ENCODE measurements at places on chromosomes 6 and 20. TPM values are rescaled to one million over a fixed set of nuclear protein-coding genes. Genes with fewer than 3 reads are reported as not detected.

The TNXB gene
- not detected for total RNA-seq

The PMEPA1 gene
- total RNA-seq: 4.9 TPM

The CST4 gene
- total RNA-seq: not detected

The TMEM244 gene
- total RNA-seq: not detected

DNA sequence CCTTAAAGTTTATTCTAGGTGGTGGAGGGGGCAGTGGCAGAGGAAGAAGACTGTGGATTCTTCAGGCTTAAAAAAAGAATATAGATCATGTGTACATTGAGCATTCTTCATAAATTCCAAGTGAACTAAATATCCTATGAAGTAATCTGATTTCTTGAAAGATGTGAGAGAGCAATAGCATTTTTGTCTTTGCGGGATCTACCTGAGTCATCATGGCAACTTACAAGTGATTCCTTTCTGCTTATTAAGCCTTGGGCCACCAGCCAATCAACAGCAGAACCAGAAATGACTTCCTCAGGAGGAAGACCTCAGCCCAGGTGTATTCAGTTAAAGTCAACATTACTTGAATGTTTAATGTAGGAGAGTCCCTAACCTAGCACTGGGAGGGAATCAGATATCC is 756.9 kb downstream of the TFAP2A start:
- H3K4me3 ChIP-seq: no peak overlapping the region
- no peaks in the 10 kb centered on the region for H3K36me3 ChIP-seq
- H3K27me3 ChIP-seq: no peaks in the 10 kb centered on the region
- DNase-seq: no peak

The HSPA1L gene
- 0.87 TPM for total RNA-seq

The MED23 gene
- total RNA-seq: 32.2 TPM

The MPIG6B gene
- not detected for total RNA-seq

- H3K36me3 ChIP-seq: peaks cover 34% of the 10 kb centered on the region
- peak overlapping the region; percentile 99 for H3K27ac ChIP-seq
- H3K4me3 ChIP-seq: no peak overlapping the region
- H3K4me1 ChIP-seq: peaks cover 77% of the 10 kb centered on the region
These were observed 35.3 kb downstream of the NEDD9 start for GRCh38 chr6:11197175-11197536.

DNA sequence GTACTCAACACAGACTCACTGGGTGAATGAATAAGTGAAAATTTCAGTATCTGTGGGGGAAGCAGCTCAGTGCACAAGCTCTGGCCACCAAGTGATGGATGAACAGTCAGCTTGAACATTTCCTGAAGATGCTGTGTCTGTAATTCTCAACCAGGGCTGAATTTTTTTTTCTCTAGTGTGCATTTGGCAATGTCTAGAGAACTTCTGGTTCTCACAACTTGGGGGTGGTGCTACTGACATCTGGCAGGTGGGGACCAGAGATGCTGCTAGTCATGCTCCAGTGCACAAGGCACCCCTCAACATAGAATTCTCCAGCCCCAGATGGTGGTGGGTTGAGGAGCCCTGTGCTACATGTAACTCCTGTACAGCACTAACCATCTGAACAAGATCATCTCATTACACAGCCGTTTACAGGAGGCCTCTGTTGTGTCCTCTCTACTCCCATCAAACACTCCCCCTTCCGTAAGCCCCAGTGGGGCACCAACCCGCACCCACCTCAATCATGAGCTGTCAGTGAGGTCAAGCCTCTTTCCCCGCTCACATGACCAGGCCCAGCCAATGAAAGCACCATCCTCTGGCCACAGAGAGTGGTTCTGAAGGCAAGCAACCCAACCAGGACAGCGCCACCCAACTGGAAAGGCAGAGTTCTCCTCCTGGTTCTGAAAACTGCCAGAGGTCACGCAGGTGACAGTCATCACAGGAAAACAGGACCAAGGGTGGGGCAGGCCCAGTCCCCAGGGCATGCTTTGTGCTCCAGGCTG is 103.9 kb upstream of the PMEPA1 start:
- H3K36me3 ChIP-seq: no peaks in the 10 kb centered on the region
- H3K4me1 ChIP-seq: no peaks in the 10 kb centered on the region
- no peak for DNase-seq
- H3K4me3 ChIP-seq: no peak overlapping the region
- no peak overlapping the region for H3K27ac ChIP-seq

DNA sequence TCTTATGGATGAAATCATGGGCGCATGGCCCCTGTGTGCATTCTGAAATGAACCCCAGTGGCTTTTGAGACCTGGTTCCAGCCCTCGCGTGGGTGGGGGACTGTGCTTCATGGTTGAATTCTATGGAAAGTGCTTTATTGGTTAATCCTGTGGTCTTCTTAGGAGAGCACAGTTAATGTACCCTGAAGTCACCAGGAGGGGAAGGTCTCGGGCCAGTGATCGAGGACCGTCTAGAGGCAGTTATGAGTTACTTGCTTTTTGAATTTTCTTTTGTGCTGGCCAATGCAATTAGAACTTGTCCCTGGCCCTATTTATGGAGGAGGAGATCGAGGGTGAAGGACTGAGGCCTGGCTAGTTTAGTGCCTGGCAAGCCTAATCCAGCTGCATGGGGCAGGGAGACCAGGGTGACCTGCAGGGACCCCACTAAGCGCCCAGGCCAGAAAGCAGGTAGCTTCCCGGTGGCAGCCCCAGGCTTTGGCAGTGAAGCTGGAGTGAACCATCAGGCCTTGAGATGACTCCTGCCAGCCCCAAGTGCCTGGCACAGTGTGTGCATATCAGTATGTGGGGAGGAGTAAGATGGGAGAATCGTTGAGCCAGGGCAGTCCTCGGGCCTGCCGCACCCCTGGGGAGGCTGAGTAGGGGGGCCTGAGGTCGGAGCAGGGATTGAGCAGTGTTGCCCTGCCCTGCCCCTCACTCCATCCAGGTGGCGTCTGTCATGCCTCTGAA is 144.6 kb upstream of the RNF24 start:
- DNase-seq: no peak
- peaks cover 12% of the 10 kb centered on the region for H3K4me1 ChIP-seq
- H3K4me3 ChIP-seq: no peak overlapping the region

The GGTLC1 gene
- not detected for total RNA-seq

- no peaks in the 10 kb centered on the region for H3K4me1 ChIP-seq
- H3K4me3 ChIP-seq: no peak overlapping the region
- DNase-seq: no peak
- H3K27me3 ChIP-seq: no peaks in the 10 kb centered on the region
- H3K27ac ChIP-seq: no peak overlapping the region
These were observed 77.6 kb upstream of the PMEPA1 start for GRCh38 chr20:57787151-57787989.

GRCh38 chr6:64006246-64006645 is 370.6 kb downstream of the PHF3 start:
- no peak for DNase-seq
- no peaks in the 10 kb centered on the region for H3K27me3 ChIP-seq
- H3K27ac ChIP-seq: no peak overlapping the region
- no peaks in the 10 kb centered on the region for H3K36me3 ChIP-seq
- H3K4me1 ChIP-seq: no peaks in the 10 kb centered on the region

The MAS1 gene
- not detected for total RNA-seq
